ENCODE measurements at places on chromosomes 5 and 9.

DNA sequence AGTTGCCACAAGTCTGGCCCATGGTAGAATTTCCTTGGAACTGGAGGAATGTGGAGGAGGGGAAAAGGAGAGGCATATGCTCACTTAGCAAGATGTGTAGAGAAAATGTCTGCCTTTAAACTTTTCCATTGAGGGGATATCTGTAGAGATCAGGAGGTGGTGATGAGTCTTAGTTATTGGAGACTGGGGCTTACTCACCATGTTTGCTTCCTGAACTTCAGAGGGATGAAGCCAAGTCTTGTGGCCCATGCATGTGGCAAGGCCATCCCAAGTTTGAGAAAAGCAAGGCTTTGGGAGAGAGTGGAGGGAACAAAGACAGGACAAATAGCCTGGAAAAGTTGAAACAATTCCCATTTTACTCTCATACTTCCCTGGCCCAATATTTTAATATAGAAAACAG is 124.5 kb downstream of the GDNF start:
- DNase-seq: no peak

DNA sequence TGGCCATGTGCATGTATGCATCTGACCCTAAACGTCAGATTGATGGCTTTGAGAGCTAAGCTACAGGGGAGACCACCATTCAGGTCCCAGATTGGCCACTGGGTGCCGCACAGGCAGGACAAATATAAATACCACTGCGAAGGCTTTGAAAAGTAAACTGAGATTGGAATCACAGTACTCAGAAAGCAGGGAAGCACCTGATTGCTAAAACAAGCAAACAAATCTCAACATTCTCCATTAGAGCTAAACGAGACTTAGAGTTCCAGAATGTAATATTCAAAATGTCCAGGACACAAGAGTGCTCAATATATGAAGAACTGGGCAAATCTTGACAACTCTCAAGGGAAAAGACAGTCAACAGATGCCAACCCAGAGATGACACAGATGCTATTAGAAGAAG is 61.0 kb upstream of the GFPT2 start:
- DNase-seq: no peak

DNA sequence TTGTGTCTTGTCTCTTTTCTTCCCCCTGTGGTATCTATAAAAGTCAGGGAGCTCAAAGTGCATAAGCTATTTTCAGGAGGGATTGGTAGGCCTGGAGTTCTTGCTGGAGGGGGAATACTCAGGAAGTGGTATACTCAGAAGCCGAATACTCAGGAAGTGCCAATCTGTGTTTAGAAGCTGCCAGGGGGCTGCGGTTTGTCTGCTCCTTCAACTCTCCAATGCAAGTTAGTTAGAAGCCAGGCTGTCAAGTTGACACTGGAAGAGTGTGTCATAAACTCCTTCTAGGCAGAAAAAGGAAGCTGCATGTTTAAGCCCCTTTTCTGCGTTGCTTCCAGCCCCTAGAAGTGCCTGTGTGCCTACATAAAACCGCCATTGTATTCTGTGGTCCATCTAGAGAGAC is 366.5 kb downstream of the TAF11L14 start:
- DNase-seq: no peak

DNA sequence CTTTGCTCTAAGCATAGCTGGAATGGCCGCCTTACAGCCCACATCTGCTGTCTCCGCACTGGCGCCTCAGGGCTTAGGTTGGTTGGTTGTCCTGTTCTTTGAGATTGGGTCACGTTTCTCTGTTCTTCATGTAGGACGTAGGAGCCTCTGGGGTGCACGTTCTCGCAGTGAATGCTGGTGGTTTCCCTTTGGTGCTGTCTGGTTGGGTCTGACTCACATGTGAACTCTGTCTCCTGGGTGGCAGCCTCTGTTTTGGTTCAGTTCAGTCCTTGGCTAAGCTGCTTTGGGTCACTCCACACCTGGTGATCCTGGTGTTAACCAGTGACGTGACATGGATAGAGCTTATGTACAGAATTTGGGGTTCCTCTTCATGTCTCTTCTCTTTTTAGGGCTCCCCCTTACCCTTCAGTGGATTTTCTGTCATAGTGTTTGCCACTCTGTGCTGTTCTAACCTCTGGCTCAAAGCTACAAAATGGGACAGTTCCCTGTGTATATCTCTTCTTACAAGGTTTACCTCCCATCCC is 12.6 kb upstream of the LPCAT1 start:
- no peak for DNase-seq

DNA sequence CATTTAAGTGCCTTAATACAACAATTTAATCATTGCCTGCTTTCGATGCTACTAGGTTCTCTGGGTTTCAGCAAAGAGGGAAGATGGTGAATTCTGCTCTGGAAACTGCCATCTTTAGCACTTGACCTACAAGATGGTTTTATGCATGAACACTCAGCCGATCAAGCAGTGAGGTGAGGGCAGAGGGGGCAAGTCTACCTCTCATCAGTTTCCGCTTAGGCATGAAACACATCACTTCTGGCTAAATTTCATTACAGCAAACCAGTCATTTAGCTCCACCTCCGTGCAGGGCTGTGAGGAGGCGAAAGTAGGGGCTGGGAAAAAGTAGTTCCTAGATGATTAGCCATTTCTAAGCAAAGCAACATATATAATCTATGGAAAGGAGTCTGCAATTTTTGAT is 1018.0 kb downstream of the CDH18 start:
- no peak for DNase-seq

DNA sequence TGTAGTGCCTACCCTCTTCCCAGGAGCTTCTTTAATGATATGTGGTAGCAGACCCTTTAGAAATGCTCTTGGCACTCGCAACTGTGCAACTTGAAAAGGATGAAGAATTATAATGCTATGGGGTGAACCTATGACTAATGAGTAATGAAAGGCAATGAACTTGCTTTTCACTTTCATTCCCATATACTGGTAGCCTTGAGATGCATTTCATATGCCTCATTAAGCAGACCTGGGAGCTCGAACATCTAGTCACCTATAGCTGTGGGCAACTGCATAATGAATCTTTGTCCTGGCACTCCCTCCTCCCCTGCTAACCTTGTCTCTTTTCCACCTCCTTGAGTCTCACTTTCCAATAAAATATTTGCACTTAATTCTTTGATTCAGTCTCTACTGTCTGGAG is 605.9 kb upstream of the DAB2 start:
- no peak for DNase-seq
